Endodermal cell (in vitro differentiated cells): ENCODE measurements at places on chromosomes 16 and 17.

- DNase-seq: no peak
Measured at GRCh38 chr16:80556481-80556880, 15.7 kb downstream of the DYNLRB2 start.

GRCh38 chr17:82862737-82863382, 23.0 kb upstream of the ZNF750 start:
- DNase-seq: no peak

DNA sequence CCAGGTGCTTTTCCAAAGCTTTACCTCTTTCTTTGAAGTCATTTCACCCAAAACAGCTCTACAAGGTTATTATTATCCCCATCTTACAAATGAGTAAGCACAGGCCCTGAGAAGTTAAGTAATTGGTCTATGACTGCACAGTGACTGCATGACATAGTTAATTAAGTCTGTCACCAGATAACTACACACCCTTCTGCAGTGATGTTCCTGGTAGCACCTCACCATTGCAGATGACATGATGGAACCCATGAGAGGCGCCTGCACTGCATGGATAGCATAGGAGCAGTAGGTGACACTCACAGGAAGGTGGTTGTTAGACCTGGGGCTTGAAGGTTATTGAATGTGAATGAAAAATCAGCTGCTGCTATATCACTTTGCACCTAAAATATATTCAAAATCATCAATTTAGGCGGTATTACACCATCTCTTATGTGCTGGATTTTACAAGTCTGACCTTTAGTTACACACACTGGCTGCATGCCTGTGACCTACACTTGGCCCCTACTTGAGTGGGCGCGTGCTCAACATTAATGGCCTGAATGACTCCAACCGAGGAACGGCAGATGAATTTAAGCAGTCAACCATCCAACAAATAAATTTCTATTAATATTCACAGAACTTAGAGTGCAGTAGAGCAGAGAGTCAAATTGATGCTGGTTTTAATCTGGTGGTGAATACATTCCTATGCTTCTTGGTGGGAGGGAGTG, 239.6 kb downstream of the CDH11 start:
- no peak for DNase-seq

DNA sequence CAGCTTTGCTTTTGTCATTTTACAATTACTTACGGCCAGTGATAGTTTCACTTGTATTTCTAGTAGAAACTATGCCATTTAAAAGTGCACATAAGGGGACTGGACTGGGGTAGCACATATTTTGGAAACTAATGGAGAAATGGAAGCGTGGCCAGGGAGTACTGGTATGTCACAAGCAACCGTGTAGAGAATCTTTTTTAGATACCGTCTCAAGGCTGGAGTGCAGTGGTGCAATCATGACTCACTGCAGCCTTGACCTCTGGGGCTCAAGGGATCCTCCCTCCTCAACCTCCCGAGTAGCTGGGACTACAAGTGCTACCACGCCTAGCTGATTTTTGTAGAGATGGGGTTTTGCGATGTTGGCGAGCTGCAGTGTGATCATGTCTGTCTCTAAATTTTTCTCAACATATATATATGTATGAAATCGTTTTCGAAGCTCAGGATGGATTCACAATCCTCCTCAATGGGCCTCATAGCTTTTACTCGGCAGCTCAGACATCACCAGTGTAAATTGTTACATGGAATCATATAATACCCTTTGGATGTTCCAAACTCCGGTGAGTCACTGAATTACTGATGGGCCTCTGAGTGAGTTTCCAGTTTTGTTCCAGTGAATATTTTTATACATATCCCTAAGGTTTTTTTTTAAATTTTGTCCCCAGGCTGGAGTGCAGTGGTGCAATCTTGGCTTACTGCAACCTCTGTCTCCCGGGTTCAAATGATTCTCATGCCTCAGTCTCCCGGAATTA, 51.7 kb downstream of the ZNF778 start:
- DNase-seq: no peak

- no peak for DNase-seq
Measured at GRCh38 chr16:12349936-12350850, 373.7 kb downstream of the SNX29 start.

- DNase-seq: no peak
Measured at GRCh38 chr17:61436995-61437704, 15.1 kb upstream of the TBX4 start.

DNA sequence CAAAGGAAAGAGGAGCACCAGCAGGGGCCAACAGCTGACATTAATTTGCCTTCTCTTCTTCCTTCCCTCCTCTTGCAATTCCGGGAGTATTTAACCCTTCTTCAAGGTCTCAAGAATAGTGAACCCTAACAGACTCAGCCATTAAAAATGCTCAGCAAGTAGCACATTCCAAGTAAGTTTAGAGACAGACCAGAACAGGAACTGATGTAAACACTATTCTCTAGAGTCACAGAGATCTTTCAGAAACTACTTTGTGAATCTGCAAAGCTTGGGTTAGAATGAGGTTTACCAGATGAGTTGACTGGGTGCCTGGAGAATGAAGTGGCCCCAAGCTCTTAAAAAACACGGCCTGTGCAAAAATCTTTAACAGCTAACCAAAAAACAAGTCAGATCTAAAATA, 50.9 kb downstream of the TEX2 start:
- DNase-seq: no peak

GRCh38 chr17:79695293-79695790, 35.4 kb upstream of the ENPP7 start:
- DNase-seq: no peak

DNA sequence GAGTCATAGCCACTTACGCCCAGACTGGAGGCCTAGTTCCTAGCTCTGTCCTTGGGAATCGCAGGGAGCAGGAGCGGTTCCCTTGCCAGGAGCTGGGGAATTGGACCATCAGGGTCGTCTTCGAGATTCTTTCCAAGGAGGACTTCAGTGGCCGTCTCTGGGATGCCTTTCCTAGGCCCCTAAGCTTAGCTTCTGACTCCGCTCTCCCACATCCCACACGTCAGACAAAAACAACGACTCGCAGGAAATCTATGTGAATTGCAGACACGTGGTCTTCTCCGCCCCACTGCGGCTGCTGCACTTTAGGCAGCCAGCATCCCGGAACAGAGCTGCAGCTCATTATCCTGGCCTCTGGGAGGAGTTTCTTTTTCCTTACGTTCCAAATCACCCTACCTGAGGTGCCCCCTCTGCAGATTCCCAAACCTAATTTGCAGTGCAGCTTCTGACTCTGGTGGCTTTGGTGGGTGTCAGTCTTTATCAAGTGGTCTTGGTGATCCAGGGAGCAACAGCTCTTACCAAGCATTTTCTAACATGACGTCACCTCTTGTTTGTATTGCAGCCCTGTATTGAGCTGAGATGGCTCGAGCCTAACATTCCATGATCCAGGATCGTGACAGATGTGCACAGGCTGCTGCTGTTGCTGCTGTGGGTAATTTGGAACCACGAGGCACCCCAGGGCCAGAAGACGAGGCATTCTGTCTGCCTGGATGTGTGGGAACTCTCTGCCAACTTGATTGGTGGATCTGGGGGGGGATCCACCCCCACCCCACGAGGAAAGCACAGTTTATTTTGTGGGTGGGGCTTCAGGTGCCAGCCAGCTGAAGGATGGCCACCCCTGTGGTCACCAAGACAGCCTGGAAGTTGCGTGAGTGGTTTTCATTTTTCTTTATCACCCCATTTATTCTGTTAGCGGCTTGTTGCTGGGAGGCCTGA, 1.1 kb downstream of the KATNB1 start:
- peak; percentile 78 for DNase-seq

DNA sequence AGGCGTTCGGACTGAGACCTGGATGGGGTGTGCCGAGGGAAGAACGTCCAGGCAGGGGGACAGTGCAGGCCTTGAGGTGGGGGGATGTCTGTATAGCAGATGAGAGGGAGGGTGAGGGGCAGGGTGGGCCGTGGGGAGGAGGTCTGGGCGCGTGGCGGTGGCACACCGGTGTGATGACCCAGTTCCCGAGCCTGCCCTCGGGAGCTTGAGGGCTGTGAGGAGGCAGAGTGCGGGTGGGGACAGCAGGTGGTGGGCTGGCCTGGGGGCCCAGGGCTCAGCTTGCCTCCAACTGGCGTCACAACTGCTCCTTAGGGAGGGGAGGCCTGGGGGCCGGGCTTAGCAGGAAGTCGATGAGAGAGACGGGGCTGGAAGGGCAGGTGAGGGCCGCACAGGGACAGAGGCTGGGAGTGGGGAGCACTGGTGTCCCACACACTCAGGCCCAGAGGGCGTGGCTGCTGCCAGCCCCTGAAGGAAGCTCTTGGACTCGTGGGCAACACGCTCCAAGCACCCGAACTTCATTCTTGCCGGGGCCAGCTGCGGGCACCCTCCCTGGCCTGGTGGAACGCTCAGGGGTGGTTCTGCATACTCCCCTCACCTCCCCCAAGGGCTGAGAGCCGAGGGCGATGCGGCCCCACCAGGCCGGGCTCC, 6.5 kb downstream of the CACNA1H start:
- DNase-seq: no peak

GRCh38 chr17:50627782-50628601, 6.7 kb upstream of the ABCC3 start:
- peak; percentile 89 for DNase-seq

DNA sequence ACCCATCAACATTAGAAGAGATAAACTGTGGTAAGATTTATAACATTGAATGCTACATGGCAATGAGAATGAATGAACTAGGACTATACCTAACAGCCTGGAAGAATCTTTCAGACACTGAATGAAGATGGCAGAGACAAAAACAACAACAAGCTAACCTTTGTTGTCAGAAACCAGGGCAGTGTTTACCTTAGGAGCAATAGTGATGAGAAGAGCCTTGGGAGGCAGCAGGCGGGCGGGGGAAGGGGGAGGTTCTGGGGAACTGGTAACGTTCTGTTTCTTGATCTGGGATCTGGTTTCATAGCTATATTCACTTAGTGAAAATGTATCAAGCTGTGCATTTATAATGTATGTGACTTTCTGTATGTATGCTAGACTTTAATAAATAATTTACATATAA, 139.0 kb upstream of the TNRC6C start:
- DNase-seq: no peak

GRCh38 chr17:79053251-79053925, 21.2 kb upstream of the ENGASE start:
- DNase-seq: no peak

DNA sequence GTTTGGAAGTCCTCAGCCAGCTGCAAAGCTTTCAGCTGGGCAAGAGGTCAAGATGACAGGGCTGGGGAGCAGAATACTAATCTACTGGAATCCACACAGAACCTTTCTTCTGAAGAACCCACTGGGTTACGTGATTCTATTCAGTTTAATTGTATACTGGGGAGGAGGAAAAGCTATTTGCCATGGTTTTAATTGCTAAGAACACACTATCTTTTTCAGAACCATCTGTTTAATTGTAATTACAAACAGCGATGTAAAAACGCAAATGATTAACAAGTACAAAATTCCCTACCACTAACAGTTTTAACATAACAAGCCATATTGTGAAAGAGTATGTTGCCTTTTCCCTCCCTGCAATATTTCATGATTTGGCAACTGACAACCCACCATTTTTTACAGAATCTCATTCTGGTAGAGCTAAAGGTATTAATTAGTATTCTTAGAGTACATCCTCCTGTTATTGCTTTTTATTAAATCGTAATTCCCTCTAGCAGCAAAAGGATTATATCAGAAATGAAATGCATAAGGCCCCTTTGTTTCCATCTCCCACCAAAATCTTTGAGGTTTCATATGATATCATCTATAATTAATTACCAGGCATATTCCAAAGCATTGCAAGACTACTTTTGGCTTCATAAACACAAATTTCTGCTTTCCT, 12.1 kb downstream of the HYDIN start:
- DNase-seq: no peak

GRCh38 chr17:79047923-79048825, 24.2 kb downstream of the C1QTNF1 start:
- no peak for DNase-seq

- no peak for DNase-seq
Measured at GRCh38 chr17:2736956-2737355, 12.5 kb downstream of the CCDC92B start.

GRCh38 chr17:37543637-37544052, 54.0 kb downstream of the DUSP14 start:
- no peak for DNase-seq

GRCh38 chr16:57469046-57469445, 6.6 kb downstream of the POLR2C start:
- no peak for DNase-seq

GRCh38 chr17:2198927-2199326, 104.7 kb downstream of the SMG6 start:
- DNase-seq: no peak

DNA sequence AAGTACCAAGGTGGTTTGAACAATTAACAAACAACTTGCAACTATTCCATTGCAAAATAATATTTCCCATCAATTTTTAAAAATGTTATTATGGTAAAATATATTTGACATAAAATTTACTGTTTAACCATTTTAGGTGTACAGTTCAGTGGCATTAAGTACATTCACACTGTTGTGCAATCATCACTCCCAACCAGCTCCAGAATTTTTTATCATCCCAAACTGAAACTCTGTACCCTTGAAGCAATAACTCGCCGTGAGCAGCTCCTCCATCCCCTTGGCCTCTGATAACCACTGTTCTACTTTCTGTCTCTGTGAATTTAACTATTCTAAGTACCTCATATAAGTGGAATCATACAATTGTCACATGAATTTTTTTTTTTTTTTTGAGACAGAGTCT, 33.6 kb upstream of the ATF7IP2 start:
- no peak for DNase-seq

- DNase-seq: peak; percentile 98
Measured at GRCh38 chr17:49022391-49022941, 25.3 kb downstream of the IGF2BP1 start.

- no peak for DNase-seq
Measured at GRCh38 chr16:71356051-71356740, 2.3 kb upstream of the CALB2 start.

DNA sequence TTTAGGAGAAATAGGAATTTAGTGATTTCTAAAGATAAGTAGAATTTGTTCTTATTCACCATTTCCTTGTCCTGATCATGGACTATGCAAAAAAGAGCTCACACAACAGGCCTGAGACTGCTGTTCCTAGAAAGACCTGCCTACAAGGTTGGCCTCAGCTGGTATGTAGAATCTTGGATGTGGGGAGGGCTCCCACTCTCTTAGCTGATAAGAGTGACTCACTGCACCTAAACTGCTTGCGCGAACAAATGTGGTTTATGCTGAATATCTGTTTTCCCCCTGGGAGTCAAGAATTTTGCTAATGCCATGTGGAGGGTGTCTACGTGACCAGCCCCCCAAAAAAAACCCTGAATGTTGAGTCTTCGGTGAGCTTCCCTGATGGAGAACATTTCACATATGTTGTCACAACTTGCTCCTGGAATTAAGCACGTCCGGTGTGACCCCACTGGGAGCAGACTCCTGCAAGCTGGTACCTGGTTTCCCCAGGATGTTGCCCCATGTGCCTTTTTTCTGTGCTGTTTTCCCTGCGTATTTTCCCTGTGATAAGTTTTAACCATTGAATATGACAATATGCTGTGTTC, 68.8 kb upstream of the HSBP1 start:
- no peak for DNase-seq

- no peak for DNase-seq
Measured at GRCh38 chr17:1693339-1693738, 8.7 kb upstream of the PRPF8 start.

DNA sequence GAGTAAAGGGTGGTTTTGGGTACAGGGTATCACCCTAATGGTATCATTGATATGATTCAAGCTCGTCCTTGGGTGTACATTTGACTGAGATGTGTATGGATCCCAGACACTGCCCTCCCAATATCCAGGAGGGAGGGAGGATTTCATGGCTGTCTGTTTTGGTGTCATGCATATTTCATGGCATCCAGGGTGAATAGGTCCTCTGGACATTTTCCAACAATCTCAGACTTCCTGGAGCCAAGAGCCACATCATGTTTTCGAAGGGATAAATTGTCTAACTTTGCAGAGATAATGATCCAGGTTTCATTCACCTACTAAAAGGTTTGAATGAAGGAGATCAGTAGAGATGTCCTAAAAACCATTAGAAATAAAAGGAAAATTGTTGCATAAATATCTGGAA, 431.9 kb downstream of the SHISA9 start:
- DNase-seq: no peak
